ENCODE measurements at places on chromosomes 7 and 10.

- DNase-seq, result no peak
Observed at GRCh38 chr7:43931346-43931745, 5.1 kb downstream of the UBE2D4 start.

- DNase-seq, result no peak
Observed at GRCh38 chr10:95588025-95588424, 26.9 kb upstream of the SORBS1 start.

DNA sequence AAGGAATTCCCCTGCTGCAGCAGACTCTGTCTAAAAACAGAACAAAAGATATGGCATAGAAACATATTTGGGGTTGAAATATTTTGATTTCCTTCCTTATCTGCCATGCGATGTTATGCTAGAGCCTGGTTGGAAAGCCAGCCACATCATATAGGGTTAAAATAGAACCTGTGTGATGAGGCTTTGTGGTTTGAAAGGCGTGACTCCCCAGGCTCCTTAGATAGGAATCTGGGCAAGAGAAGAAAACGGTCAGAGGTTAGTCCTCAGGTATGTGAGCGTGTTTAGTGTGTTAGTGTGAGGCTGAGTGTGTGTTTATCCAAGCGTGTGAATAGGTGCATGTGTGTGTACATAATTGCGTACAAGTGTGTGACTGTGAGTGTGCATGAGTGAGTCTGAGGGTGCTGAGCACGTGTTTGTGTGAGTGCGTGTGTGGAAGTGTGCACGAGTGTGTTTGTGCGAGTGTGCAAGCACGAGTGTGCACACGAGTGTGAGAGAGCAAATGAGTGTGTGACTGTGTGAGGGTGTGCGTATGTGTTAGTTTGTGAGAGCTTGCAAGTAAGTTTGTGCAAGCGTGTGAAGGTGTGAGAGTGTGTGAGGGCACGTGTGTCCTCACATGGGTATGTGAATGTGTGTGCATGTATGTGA, 79.9 kb downstream of the COL26A1 start:
- DNase-seq, result no peak

- no peak for DNase-seq
Observed at GRCh38 chr7:12827219-12827821, 139.9 kb downstream of the ARL4A start.

DNA sequence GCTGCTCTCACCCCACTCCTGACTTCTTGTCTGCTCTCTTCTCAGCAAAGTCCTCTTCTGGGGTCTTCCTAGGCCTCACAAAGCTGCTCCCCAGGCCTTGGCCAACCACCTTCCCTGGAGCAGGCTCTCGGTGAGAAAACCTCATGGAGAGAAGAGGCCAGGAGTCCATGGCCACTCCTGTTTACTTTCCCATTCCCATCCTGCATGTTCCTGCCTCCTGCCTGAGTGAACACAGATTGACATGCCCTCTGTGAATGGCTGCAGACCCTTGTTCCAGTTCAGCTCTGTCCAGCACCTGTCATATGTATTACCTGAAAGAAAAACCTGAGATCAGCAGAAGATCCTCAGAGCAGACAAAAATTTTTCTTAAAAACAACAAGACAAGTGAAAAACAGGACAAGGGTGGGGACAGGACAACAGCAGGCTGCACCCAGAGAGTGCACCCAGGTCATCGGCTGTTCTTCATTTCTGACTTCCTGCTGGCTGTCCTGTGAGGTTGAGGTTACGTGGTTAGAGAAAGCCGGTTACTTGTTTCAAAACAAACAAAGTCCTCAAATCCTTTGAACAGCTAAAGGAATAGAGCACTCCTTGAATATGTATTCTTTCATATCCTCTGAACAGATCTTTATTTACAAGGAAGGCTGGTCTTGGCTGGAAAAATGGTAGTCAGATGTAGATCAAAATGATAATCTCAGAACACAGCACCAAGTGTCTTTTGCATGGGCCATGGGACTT, 34.0 kb upstream of the DLD start:
- no peak for DNase-seq

DNA sequence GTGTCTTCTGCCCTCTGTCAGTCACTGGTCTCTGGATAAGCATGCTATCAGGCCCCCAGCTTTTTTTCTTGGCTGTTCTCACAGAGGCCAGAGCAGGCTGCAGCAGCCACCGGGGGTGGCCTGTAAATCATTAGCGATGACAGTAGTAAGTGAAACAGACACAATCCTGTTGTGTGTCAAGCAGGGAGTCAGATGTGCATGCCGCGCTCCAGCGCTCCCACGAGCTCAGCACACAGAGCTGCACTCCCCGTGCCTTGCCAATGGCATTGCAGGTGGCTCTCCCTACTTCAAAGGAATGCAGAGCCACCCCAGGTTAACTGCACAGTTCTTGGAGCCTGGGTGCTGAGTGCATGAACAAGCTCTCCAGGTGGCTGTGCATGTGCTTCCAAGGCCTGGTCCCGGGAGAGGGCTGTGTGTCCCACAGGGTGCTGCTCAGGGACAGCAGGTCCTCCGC, 226.1 kb downstream of the GLRX3 start:
- no peak for DNase-seq

- DNase-seq, result peak; percentile 26
Observed at GRCh38 chr10:48769706-48770435, 85.2 kb downstream of the WDFY4 start.

- DNase-seq, result peak; percentile 86
Observed at GRCh38 chr10:103712898-103713498, 142.4 kb downstream of the SH3PXD2A start.

- no peak for DNase-seq
Observed at GRCh38 chr7:144720149-144720548, 115.7 kb downstream of the TPK1 start.

GRCh38 chr7:126778101-126778500, 474.6 kb downstream of the GRM8 start:
- DNase-seq, result no peak

DNA sequence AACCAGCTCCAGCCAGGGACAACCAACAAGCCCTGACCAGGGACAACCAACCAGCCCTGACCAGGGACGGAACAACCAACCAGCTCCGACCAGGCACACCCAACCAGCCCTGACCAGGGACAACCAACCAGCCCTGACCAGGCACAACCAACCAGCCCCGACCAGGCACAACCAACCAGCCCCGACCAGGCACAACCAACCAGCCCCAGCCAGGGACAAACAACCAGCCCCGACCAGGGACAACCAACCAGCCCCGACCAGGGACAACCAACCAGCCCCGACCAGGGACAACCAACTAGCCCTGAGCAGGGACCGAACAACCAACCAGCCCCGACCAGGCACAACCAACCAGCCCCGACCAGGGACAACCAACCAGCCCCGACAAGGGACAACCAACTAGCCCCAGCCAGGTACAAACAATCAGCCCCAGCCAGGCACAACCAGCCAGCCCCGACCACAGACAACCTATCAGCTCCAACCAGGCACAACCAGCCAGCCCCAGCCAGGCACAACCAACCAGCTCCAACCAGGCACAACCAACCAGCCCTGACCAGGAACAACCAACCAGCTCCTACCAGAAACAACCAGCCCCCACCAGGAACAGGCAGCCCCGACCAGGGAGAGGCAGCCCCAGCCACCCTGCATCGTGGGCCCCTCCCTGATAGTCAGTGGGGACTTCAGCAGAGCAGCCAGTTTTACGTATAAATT, 56.4 kb downstream of the PROSER2 start:
- no peak for DNase-seq

- DNase-seq, result no peak
Observed at GRCh38 chr10:17190602-17191001, 10.9 kb downstream of the TRDMT1 start.

GRCh38 chr10:17181110-17181509, 20.4 kb downstream of the TRDMT1 start:
- no peak for DNase-seq

- no peak for DNase-seq
Observed at GRCh38 chr7:75843613-75844116, 30.1 kb upstream of the CCL24 start.

DNA sequence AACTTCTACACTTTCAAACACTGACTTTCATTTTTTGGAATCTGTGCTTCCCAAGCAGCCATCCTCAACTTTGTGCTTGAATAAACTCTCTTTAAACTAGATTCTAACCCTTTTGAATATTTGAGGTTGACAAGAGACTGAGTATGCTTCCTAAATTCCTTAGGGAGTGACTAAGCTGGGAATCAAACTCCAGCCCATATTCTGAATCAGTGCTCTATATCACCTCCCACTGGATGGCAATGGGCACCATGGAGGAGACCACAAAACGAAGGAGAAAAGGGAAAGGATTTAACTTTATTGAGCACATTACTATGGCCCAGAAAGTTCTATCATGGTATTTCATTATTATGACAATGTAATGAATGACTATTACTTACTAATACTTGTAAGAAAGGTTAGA, 17.2 kb upstream of the SLC26A4 start:
- no peak for DNase-seq

GRCh38 chr7:122552769-122553168, 146.1 kb downstream of the RNF133 start:
- no peak for DNase-seq

GRCh38 chr7:36128448-36129047, 24.5 kb upstream of the EEPD1 start:
- peak; percentile 39 for DNase-seq

DNA sequence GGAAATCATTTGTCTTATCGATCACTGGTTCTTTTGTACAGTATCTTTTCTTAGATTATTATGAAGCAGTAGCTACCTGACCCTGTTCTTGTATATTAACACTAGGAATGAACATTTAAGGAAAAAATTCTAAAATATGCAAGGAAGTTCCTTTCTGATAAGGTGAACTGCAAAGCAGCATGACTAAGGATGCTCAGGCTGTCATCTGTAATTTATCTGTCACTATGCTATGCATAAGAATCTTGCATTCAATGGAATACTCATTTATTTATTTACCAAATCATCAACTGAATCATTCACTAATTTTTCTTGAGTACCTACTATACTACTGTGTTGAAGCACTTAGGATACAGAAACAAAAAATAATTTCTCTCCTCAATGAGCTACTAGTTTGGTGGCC, 5.8 kb downstream of the GSDME start:
- no peak for DNase-seq

DNA sequence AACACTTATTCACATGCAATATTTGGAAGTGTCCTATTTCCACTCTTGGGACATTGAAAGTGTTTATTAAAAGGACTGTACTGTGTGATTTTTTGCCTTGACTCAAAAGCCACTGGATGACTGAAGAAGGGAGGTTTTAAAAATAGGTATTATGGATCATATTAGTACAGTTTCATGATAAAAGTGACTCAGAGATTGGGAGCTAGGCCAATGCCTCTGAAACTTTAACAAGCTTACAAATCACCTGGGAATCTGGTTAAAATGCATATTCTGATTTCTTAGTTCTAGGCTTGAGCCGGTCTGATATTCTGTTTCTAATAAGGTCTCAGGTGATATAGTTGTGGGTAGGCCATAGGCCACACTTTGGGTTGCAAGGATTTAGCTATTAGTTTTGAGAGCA, 191.2 kb downstream of the PLXDC2 start:
- no peak for DNase-seq

- DNase-seq, result peak; percentile 50
Observed at GRCh38 chr7:47600199-47601118, 18.5 kb upstream of the TNS3 start.

GRCh38 chr10:15223174-15223573, 54.7 kb upstream of the NMT2 start:
- DNase-seq, result no peak

- DNase-seq, result no peak
Observed at GRCh38 chr10:71538608-71539260, 142.0 kb downstream of the CDH23 start.

DNA sequence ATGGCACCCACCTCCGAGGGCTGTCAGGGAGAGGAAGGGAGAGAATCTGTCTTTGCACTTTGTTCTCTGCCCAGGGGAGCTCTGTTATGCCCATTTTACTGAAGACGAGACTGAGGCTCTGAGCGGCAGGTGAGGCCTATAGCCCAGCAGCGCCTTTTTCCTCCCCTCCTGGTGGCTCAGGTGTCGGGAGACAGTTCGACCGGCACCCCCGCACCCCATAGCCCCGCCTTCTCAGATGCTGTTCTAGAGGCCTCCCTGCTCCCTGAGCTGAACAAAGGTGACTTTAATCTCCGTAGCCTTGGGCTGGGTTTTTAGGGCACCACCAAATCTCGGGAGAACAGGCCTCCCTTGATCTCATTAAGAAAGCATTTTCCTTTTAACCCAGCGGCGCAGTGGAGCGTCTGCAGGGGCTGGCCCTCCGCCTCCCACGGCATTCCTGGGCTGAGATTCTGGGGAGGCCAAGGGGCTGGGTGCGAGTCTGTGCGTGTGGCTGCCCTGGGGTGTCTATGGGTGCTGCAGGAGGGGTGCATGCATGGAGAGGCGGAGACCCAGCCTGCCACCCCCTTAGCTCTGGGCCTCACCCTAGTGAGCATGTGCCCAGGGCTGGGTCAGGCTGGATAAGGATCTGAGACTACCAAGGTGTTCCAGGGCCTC, 3.3 kb downstream of the LFNG start:
- no peak for DNase-seq

DNA sequence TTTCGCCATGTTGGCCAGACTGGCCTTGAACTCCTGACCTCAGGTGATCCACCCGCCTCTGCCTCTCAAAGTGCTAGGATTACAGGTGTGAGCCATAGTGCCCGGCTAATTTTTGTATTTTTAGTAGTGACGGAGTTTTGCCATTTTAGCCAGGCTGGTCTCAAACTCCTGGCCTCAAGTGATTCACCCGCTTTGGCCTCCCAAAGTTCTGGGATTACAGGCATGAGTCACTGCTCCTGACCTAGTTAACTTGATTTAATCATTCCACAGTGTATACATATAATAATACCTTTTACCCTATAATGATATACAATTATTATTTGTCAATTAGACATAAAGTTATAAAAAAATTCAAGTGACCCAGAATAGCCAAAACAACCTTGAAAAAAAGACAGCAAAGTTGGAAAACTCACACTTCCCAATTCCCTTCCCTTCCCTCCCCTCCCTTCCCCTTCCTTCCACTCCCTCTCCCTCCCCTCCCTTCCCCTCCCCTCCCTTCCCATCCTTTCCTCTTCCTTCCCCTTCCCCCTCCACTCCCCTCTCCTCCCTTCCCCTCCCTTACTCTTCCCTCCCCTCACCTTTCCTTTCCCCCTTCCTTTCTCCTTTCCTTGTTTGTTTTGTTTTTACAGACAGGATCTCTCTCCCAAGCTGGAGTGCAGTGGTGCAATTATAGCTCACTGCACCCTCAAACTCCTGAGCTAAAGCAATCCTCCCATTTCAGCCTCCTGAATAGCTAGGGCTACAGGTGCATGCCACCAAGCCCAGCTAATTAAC, 14.8 kb upstream of the ZMIZ2 start:
- peak; percentile 26 for DNase-seq

Data from suppressor macrophage treated with lipopolysaccharide for 4 hours (primary cell).